ENCODE measurements at places on chromosomes 4 and X.
A peak's percentile ranks its signal among the peaks of the same experiment; 100 is the strongest.

DNA sequence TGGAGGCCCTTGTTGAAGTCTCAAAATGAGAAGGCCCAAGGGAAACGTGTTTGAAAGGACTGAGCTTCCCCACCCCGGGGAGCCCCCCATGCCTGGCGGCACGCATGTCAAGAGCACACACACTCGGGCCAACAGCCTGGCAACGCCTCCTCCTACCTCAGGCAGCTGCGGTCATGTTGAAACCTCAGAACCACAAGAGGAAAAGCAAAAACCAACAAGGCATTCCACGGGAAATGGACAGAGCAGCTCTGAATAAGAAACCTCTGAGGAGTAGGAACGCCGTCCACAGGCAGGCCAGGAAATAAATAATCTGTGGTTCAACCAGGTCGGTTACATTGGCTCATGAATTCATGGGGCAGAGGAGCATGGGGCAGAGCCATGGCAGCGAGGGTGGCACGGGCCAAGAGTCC lies 95.7 kb upstream of the AFAP1 start:
- no peak for DNase-seq

DNA sequence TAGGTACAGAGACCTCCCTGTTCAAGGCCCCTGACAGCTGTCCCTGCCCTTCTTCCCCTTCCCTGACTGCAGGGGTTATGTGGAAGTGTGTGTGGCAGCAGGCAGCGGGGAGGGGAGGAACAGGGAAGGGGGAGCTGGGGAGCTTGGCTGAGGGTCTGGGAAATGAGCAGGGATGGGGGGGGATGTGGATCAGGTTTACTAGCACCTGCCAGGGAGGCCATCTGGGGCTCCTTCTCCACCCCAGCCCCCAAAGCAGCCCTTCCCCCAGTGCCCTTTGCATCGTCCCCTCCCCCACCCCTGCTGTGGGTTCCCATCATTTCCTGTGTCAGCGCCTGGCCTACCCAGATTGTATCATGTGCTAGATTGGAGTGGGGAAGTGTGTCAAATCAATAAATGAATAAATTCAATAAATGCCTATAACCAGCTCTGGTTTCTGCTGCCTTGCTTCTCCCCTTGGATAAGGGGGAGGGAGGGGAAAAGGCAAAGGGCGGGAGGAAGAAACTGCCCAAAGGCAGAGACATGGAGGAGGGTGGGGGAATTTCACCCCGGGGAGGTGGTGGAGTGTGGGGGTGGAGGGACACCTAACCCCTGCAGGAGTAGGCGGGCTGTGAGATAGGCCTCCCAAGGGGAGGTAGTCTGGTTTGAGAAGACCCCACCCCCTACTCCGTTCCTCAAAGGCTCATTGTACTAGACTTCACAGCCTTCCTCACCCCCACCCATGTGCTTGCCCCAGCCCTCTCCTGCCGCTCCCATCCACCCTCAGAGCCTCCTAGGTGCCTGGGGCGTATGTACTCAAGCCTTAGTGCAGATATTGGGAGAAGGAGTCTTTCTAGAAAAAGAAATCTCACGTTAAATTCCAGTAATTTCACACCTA lies 3.2 kb downstream of the CXorf65 start:
- DNase-seq, result no peak

GRCh38 chrX:499870-500364 lies 113.2 kb upstream of the PPP2R3B start:
- DNase-seq, result no peak

DNA sequence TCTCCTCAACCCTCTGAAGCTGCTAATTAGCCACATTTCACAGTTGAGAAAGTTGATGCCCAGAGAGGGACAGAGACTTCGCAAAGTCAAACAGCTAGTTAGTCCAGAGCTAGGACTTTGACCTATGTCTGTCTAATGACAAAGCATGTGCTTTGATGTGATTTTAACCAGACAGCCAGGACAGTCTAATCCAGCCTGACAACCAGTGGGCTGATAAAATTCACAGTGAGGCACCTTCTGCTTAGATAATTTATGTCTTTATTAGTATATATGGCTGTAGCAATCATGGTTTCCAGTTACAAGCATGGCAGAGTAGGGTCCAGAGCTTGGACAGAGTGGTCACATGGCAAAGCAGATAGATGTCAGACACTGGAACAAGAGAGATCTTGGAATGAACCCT lies 133.6 kb upstream of the C1QTNF7 start:
- no peak for DNase-seq

- DNase-seq, result peak; percentile 35
Measured at GRCh38 chr4:113603911-113604310, 157.6 kb downstream of the CAMK2D start.

- no peak for DNase-seq
Measured at GRCh38 chr4:173524218-173525117, 5.6 kb downstream of the HAND2 start.

DNA sequence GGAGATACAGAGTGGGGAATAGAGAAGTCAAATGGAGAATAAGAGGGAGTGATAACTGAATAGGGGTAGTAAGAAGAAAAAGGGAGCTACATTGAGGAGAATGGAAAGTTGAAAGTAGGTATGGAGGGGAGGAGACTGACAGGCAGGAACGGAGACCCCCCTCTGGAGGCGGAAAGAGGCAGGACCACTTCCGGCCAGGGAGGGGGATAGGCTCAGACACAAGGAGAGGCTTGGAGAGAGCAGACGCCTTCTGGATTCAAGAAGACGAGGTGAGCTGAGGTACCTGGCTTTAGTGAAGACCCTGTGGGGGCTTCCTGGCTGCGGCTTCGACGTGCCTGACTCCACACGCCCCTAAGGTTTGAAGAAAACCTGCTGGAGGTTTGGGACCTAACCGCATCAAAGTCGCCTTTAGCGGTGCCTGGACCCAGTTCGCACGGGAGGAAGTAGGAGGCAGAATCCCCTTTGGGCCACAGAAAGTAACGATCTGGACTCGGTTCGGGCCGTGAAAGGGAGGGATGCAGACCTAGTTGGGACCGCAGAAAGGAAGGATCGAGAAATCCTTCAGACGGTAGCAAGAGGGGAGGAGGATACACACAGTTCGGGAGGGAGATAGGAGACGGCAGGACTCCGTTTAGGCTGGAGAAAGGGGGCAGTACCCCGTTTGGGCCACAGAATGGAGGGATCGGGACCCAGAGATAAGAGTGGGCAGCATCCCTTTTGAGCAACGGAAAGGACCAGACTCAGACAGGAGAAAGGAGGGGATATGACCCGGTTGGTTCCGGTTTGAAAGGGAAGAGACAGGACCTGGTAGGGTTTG lies at the start of gene TRO:
TSS of gene TRO (plus strand) at position 215 of the 817 bp plus-strand sequence. CDS start 1,423 bp downstream, outside the sequence.
- DNase-seq, result peak; percentile 2

- DNase-seq, result no peak
Measured at GRCh38 chr4:156497486-156497885, 474.1 kb downstream of the PDGFC start.

GRCh38 chr4:42306221-42307109 lies 90.8 kb upstream of the SHISA3 start:
- no peak for DNase-seq

DNA sequence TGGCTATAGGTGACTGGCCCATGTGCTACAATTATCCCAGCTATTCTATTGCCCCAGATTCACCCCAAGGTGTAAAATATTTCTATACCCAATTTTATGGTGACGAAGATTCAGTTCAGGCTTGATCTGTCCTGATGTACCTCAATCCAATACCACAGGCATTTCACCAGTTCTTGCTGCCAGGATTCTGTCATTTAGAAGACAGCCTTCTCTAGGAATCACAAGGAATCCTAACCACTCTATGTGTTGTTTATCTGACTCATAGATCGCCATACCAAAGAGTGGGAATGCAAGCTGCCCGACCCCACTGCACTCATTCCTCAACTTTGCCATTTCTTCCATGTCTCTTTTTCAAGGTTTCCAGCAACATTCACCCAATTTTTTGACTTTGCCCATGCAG lies 355.0 kb upstream of the EMCN start:
- DNase-seq, result no peak

GRCh38 chr4:1819284-1819683 lies 26.2 kb downstream of the FGFR3 start:
- no peak for DNase-seq

- DNase-seq, result peak; percentile 33
Measured at GRCh38 chr4:94880956-94881355, 123.2 kb downstream of the BMPR1B start.

- no peak for DNase-seq
Measured at GRCh38 chr4:1471443-1472147, 65.4 kb upstream of the NKX1-1 start.

Measured in fibroblast of skin of left quadriceps (primary cell).